ENCODE measurements at places on chromosomes 6 and 20.

- DNase-seq: no peak
Measured at GRCh38 chr6:87251225-87251624, 71.2 kb upstream of the SMIM8 start.

- no peak for DNase-seq
Measured at GRCh38 chr6:156033598-156033997, 578.0 kb upstream of the NOX3 start.

GRCh38 chr20:31667315-31668285 is 29.9 kb downstream of the COX4I2 start:
- no peak for DNase-seq

GRCh38 chr6:4091941-4092340 is 13.0 kb upstream of the FAM217A start:
- no peak for DNase-seq
